ENCODE measurements at places on chromosomes 4 and X.

GRCh38 chr4:20253735-20254409, 2.2 kb downstream of the SLIT2 start:
- DNase-seq, result peak; percentile 46

GRCh38 chr4:182547435-182547834, 304.2 kb downstream of the TENM3 start:
- DNase-seq, result no peak

- no peak for DNase-seq
Measured at GRCh38 chr4:54014666-54015160, 49.7 kb downstream of the CHIC2 start.

DNA sequence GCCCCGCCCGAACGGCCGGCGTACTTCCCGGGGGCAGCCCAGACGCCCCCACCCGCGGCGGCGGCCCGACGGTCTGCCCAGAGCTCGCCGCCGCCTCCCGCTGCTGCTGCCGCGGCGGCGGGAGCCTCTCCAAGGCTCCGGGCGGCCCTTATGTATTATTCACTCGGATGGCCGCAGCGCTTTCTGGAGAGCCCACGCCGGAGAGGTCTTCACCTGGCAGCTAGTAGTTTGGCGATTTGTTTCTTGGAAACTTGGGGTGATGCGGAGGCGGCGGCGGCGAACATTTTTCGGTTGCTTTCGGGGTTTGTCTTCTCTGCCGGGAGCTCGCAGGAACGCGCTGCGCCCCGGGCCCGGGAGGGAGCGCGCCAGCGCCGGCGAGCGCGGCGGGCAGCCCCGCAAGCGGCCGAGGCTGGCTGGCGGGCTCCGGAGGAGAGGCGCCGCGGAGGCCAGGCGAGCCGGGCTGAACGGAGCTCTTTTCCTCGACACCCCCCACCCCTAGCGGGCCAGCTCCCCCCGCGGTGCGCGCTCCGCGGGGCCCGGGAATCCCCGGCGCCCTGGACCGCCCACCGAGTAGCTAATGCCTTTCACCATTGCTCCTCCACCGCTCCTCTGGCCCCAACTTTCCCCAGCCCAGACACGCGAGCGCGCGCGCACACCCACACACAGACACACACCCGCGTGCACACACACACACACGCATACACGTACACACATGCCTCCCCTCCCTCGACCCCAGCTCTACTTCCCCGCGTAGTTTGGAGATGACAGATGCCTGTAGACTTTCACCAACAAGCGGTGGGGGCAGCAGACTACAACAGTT, 113.5 kb downstream of the DHX15 start:
- peak; percentile 50 for DNase-seq

DNA sequence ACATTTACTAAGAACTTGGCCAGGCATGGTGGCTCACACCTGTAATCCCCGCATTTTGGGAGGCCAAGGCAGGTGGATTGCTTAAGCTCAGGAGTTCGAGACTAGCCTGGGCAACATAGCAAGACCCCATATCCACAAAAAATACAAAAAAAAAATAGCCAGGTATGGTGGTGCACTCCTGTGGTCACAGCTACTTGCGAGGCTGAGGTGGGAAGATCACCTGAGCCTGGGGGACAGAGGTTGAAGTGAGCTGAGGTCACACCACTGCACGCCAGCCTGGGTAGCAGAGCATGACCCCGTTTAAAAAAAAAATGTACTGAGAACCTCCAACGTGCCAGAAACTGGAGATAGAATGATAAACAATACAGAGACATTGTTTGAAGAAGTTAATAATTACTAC, 8.0 kb downstream of the OPRPN start:
- DNase-seq, result no peak

GRCh38 chr4:40617872-40618271, 11.8 kb downstream of the RBM47 start:
- peak; percentile 24 for DNase-seq

DNA sequence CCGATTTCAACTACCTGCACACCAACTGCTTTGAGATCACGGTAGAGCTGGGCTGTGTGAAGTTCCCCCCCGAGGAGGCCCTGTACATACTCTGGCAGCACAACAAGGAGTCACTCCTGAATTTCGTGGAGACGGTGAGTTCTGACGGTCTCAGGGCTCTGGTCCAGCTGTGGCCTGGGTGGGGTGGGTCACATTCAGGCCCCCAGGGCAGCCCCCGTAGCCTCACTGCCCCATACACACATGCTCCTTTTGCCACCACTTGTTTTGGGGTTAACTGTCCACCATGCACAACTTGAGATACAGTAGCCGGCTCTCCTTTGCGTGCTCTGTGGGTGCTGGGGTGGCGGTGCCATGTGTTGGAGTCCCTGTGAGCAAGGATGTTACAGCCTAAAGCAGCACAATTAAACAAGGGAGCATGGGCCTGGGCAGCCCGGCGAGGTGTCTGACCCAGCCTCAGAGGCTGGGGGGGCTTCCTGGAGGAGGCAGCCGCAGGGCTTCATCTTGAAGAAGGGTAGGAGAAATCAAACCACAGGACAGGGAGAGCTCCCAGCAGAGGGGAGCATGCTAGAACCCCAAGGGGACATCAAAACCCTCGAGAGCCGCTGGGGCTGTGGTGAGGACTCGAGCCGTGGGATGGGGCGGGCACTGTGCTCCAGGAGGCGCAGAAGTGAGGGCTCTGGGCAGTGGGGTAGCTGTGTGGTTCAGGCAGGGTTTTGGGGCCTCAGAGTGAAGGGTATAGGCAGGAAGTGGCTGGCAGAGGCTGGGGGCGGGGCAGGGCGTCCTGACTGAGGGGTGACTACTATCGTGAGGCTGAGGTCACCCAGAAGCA, 22.0 kb downstream of the CPZ start:
- no peak for DNase-seq

GRCh38 chrX:68894142-68894512, 65.3 kb downstream of the EFNB1 start:
- no peak for DNase-seq

GRCh38 chr4:14879683-14880082, 122.6 kb upstream of the CPEB2 start:
- DNase-seq, result no peak

DNA sequence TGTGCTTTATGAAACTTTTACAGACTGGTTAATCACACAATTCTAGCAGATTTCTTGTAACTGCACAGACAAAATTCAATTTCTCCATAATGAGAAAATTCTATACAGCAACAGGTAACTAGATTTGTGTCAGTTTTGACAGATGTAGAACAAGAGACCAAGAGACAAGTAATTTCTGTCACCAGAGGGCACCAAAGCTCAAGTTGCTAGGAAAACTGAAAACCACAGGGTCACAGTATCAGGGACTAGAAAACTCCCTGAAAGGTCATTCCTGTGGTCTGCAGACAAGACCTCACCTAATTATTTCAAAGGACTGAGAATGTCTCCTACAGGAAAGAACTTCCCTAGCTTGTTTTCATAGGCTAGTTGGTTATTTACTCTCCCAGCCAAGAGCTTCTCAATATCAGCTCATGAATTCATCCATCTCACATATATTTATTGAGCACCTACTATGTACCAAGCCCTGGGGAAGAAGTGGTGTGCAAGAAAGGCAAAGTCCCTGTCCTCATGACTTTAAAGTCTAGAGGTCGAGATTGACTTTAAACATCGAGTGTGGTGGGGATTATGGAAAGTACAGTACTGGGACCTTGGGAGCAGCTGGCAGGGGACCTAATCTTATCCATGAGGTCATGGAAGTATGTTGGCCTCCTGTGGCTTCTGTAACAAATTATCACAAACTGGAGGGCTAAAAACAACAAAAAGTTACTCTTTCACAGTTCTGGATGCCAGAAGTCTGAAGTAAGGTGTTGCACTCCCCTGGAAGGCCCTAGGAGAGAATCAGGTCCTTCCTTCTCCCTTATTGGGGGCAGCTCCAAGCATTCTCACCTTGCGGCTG, 47.8 kb upstream of the SETD7 start:
- DNase-seq, result peak; percentile 76

DNA sequence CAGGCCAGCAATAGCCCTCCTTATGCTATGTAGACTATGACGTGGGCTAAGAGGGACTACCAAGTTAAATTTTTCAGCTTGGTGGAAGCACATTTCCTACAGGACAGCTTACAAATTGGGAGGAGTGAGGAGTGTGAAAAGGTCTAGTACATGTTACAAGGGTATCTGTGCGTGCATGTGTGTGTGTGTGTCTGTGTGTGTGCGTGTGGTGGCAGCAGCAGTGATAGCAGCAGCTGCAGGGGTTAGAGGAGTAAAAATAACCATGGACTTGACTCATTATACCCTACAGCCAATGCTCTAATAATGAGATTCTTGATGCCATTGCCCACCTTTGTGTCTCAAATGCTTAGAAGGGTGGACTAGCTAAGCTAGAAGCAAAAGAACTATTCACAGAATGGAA, 88.6 kb downstream of the SLC9A7 start:
- DNase-seq, result no peak

DNA sequence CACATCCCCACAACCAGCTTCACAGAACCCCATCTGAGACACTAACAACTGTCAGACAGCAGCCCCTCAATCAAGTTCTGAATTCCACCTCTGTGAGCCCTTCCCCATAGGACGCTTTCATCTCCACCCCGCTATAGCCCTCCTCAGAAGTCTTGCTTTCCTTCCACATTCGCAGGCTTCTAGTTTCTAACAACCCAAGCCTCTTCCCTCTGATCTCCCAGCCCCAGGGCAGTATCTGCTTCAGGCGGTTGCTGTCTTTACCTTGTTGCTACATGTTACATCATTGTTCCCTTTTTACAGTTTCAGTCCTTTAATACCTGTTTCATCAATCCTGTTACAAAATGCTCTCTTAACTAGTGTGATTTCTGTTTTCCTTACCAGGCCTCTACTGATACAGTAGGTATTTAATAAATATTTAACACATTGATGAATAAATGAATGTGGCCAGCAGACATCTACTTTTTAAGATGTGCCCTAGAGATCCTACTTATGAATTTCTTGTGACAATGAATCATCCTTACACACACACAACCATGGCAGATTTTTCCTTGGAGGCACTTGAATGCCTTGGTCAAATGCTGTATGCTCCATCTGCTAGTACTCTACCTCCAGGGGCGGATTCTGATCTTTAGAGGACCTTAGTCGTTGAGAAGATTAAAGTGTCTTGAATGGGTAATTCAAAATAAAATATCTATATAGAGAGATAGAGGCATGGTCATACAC, 164.7 kb upstream of the SLIT2 start:
- DNase-seq, result no peak

GRCh38 chrX:124530803-124531202, 184.4 kb downstream of the SH2D1A start:
- DNase-seq, result no peak

GRCh38 chr4:178185517-178185916, 743.3 kb upstream of the AGA start:
- no peak for DNase-seq

DNA sequence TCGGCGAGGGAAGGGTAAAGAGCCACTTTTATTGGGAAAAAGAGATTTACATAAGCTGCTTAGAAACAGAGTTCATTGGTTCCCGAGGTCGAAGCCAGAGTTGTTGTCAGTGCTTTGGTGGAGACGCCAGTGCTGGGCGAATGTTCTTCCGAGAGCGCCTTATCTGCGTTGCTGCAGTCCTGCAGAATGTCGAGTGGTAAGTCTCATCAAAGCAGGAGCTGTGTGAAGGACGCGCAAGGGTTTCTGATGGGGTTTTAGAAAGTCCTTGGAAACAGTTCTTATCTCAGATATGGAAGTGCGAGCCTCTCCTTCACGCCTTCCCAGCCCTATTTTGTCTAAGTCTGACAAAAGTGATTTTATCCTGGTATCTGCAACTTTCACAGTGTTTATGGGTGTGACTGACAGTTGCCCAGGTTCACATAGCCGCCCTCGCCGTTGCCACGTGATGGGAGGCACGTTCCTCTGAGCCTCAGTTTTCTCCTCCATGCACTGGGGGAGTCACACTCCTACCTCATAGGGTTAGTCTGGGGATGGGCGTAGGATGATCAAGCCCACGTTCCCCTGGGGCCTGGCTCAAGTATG, 47.3 kb upstream of the NSG1 start:
- peak; percentile 74 for DNase-seq

DNA sequence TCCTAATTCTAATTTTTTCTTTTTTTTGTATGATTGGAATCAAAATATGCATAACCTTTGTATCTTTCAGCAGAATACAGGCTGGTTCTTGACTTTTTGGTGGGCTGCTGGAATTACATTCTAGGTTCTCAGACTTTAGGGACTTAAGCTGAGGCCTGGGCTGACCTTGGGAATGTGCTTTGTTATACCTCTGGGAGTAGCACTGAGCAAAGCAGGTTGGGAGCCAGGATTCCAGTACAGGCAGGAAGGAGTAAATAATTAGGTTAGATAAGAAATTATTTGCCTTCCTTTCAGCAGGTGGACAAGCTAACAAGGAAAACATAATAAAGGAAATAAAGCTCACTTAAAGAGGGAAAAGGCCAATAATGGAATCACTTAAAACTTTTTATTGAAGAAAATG, 49.9 kb upstream of the SLC4A4 start:
- DNase-seq, result no peak

Measured in fibroblast of pulmonary artery (primary cell).